Right atrium auricular region (tissue), 2 donors: ENCODE measurements at places on chromosomes 12 and 14. TPM values are rescaled to one million over a fixed set of nuclear protein-coding genes. Genes with fewer than 3 reads are reported as not detected.

Gene CCDC184
- 1.4 TPM for total RNA-seq

Gene GNB3
- total RNA-seq = 0.83 TPM

Gene RPL36AL
- 133 TPM for total RNA-seq

Gene B4GALNT1
- 3.5 TPM for total RNA-seq

Gene SLC17A8
- total RNA-seq = not detected

Gene CLEC1A
- total RNA-seq = 2.8 TPM

Gene GDF3
- total RNA-seq = not detected

Gene GLI1
- not detected for total RNA-seq

GRCh38 chr14:99250636-99251208, 21.3 kb downstream of the BCL11B start:
- no peak overlapping the region for H3K27ac ChIP-seq
- no peaks in the 10 kb centered on the region for H3K36me3 ChIP-seq
- no peaks in the 10 kb centered on the region for H3K4me1 ChIP-seq
- DNase-seq = no peak

- H3K4me3 ChIP-seq = no peak overlapping the region
- no peak for DNase-seq
These were observed 88.2 kb downstream of the TSPAN9 start for GRCh38 chr12:3165078-3165980.

GRCh38 chr12:121669521-121669900, at the start of gene MORN3:
TSS of gene MORN3 (minus strand) at chr12:121669654. CDS start at chr12:121669483, 171 bp downstream.
- H3K27me3 ChIP-seq = no peaks in the 10 kb centered on the region
- DNase-seq = no peak
- no peak within 1 kb of the TSS for H3K4me3 ChIP-seq
- no peaks in the 10 kb centered on the region for H3K36me3 ChIP-seq

DNA sequence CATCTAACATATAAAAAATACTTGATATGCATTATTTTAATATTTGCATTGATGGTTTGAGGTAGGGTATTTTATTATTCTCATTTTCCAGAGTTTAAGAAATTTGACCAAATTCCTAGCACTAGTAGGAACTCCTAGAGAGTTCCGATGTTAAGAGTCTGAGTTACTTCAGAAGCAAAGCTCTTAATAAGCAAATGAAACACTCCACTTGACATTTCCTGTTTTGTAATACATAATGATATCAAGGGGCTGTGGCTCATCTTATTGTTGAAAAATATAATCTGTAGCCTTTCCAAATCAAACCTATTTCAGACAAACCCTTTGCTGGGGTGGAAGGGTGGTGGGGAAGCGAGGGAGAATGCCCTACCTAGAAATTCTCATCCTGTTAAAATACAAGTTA, 355.5 kb downstream of the DIO2 start:
- no peaks in the 10 kb centered on the region for H3K27me3 ChIP-seq
- DNase-seq = no peak
- H3K4me3 ChIP-seq = no peak overlapping the region
- H3K36me3 ChIP-seq = no peaks in the 10 kb centered on the region
- no peak overlapping the region for H3K27ac ChIP-seq
- no peaks in the 10 kb centered on the region for H3K4me1 ChIP-seq

DNA sequence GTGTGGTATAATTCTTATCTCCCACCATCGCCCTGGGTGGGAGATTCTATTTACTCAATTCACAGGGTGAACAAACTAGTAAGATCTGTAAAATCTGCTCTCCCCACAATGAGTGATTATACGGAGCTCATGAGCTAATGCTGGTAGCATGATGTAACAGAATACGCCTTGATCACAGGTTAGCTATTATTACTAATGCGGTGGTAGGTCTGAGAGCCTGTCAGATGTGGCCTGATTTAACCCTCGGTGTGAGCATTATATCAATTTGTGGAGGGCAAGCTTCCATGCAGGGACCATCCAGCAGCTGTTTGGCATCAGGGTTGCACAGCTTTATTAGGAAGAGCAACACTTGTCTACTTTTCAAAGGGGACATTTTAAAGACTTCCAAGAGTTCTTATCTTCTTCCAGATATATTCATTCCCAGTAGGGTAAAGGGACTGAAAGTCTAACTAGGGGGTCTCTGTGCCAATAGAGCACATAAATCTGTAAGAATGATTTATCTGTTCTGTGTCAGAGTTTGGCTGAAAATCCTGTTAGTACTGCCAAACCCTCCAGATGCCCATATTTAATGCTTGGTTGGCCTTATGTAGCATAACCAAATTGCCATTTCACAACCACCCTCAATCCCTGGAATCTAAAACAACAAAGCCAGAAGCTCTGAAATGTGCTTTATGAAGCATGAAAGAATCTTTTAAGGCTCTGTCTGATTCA, 18.7 kb downstream of the TSHR start:
- H3K4me1 ChIP-seq = no peaks in the 10 kb centered on the region
- H3K4me3 ChIP-seq = no peak overlapping the region
- H3K36me3 ChIP-seq = no peaks in the 10 kb centered on the region

DNA sequence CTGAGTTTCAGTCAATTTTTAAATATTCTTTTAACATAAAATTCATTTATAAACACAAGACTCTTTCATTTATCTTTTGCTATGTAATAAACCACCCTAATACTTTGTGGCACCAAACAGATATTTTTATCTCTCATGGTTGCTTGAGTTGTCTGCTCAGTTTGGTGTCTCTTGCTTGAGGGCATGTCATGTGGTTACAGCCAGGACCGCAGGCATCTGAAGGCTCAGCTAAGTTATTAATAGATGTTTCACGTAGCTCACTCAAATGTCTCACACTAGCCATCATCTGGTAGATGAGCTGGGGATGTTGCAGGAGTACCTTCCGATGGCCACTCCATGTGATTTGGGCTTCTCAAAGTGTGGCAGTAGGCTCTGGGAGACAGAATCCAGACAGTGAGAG, 597.8 kb downstream of the ETNK1 start:
- no peaks in the 10 kb centered on the region for H3K36me3 ChIP-seq
- H3K27ac ChIP-seq = no peak overlapping the region
- H3K4me3 ChIP-seq = no peak overlapping the region
- H3K27me3 ChIP-seq = no peaks in the 10 kb centered on the region

DNA sequence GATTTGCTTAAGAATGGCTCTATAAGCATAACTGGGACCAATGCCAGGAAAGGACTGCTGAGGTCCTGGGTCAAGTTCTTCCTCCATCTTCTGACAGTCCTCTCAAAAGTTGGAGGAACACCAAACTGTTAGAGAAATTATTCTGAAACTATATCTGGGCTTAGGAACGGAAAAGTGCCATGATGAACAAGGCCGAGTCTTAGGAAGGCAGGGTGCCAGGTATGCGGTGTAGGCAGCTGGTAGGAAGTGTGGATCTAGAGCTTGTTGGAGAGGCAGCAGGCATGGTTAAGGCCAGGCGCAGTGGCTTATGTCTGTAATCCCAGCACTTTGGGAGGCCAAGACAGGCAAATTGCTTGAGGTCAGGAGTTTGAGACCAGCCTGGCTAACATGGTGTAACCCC, 7.7 kb downstream of the GNPTAB start:
- H3K4me3 ChIP-seq = no peak overlapping the region
- H3K4me1 ChIP-seq = no peaks in the 10 kb centered on the region
- no peak for DNase-seq
- no peaks in the 10 kb centered on the region for H3K36me3 ChIP-seq
- peak overlapping the region; percentile 85 for H3K27ac ChIP-seq

GRCh38 chr14:104787736-104788135, 7.8 kb downstream of the AKT1 start:
- H3K27me3 ChIP-seq = no peaks in the 10 kb centered on the region
- no peak for DNase-seq
- H3K27ac ChIP-seq = no peak overlapping the region
- peaks cover 37% of the 10 kb centered on the region for H3K4me1 ChIP-seq
- no peak overlapping the region for H3K4me3 ChIP-seq

DNA sequence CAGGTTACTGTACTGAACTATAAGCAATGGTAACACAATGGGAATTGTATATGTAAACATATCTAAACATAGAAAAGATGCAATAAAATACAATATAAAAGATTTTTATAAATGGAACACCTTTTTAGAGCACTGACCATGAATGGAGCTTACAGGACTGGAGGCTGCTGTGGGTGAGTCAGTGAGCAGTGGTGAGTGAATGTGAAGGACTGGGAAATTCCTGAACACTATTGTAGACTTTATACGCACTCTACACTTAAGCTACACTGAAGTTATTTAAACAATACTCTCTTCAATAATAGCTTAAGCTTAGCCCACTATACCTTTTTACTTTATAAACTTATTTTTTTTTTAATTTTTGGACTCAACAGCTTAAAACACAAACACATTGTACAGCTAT, 313.5 kb downstream of the KCNC2 start:
- DNase-seq = no peak
- no peaks in the 10 kb centered on the region for H3K4me1 ChIP-seq
- no peaks in the 10 kb centered on the region for H3K27me3 ChIP-seq
- no peak overlapping the region for H3K27ac ChIP-seq
- H3K36me3 ChIP-seq = no peaks in the 10 kb centered on the region

GRCh38 chr12:70307868-70308267, 58.2 kb upstream of the KCNMB4 start:
- DNase-seq = no peak
- H3K27ac ChIP-seq = no peak overlapping the region
- H3K4me3 ChIP-seq = no peak overlapping the region
- H3K27me3 ChIP-seq = no peaks in the 10 kb centered on the region
- no peaks in the 10 kb centered on the region for H3K4me1 ChIP-seq

GRCh38 chr14:69129264-69129880, 23.5 kb downstream of the DCAF5 start:
- H3K27me3 ChIP-seq = no peaks in the 10 kb centered on the region
- DNase-seq = peak; percentile 73
- H3K4me1 ChIP-seq = peaks cover 50% of the 10 kb centered on the region
- H3K4me3 ChIP-seq = no peak overlapping the region
- peak overlapping the region; percentile 9 for H3K27ac ChIP-seq

- H3K27me3 ChIP-seq = no peaks in the 10 kb centered on the region
- no peak overlapping the region for H3K27ac ChIP-seq
- no peak for DNase-seq
- H3K4me3 ChIP-seq = peak overlapping the region; percentile 46
- H3K36me3 ChIP-seq = no peaks in the 10 kb centered on the region
These were observed 9.8 kb downstream of the CPNE6 start for GRCh38 chr14:24080888-24081738.

- no peak overlapping the region for H3K4me3 ChIP-seq
- H3K4me1 ChIP-seq = no peaks in the 10 kb centered on the region
- H3K27me3 ChIP-seq = no peaks in the 10 kb centered on the region
- no peaks in the 10 kb centered on the region for H3K36me3 ChIP-seq
- H3K27ac ChIP-seq = no peak overlapping the region
- DNase-seq = no peak
These were observed 45.1 kb downstream of the TBX3 start for GRCh38 chr12:114638790-114639435.

GRCh38 chr14:36087411-36087810, 89.1 kb downstream of the PTCSC3 start:
- no peak for DNase-seq
- H3K4me1 ChIP-seq = no peaks in the 10 kb centered on the region

GRCh38 chr12:11578461-11578993, 70.9 kb upstream of the ETV6 start:
- no peaks in the 10 kb centered on the region for H3K4me1 ChIP-seq
- DNase-seq = no peak
- no peaks in the 10 kb centered on the region for H3K27me3 ChIP-seq
- no peak overlapping the region for H3K27ac ChIP-seq
- H3K36me3 ChIP-seq = no peaks in the 10 kb centered on the region

- H3K27me3 ChIP-seq = no peaks in the 10 kb centered on the region
- no peak overlapping the region for H3K27ac ChIP-seq
- no peak for DNase-seq
- H3K4me1 ChIP-seq = no peaks in the 10 kb centered on the region
- H3K36me3 ChIP-seq = no peaks in the 10 kb centered on the region
- no peak overlapping the region for H3K4me3 ChIP-seq
These were observed 124.3 kb downstream of the PIWIL1 start for GRCh38 chr12:130461839-130462557.

GRCh38 chr12:47824198-47824597, 4.5 kb upstream of the HDAC7 start:
- DNase-seq = no peak
- H3K36me3 ChIP-seq = no peaks in the 10 kb centered on the region
- H3K4me3 ChIP-seq = no peak overlapping the region
- peak overlapping the region; percentile 99 for H3K27ac ChIP-seq

- no peaks in the 10 kb centered on the region for H3K4me1 ChIP-seq
- H3K4me3 ChIP-seq = no peak overlapping the region
- no peak for DNase-seq
These were observed 89.7 kb downstream of the PIWIL1 start for GRCh38 chr12:130427381-130427887.

- no peaks in the 10 kb centered on the region for H3K27me3 ChIP-seq
- H3K4me3 ChIP-seq = no peak overlapping the region
- peaks cover 44% of the 10 kb centered on the region for H3K36me3 ChIP-seq
- DNase-seq = no peak
- H3K4me1 ChIP-seq = no peaks in the 10 kb centered on the region
These were observed 26.8 kb upstream of the VPS33A start for GRCh38 chr12:122293081-122293480.

- H3K4me3 ChIP-seq = no peak overlapping the region
- no peaks in the 10 kb centered on the region for H3K27me3 ChIP-seq
- no peaks in the 10 kb centered on the region for H3K4me1 ChIP-seq
These were observed 786.9 kb downstream of the AACS start for GRCh38 chr12:125852116-125852515.

GRCh38 chr12:94481734-94482133, 22.1 kb upstream of the CEP83 start:
- no peak overlapping the region for H3K27ac ChIP-seq
- no peaks in the 10 kb centered on the region for H3K4me1 ChIP-seq
- H3K36me3 ChIP-seq = no peaks in the 10 kb centered on the region
- no peak for DNase-seq

- DNase-seq = no peak
- no peaks in the 10 kb centered on the region for H3K27me3 ChIP-seq
- H3K4me1 ChIP-seq = no peaks in the 10 kb centered on the region
These were observed 55.5 kb downstream of the EML5 start for GRCh38 chr14:88737245-88737644.
